ENCODE measurements at places on chromosomes 1 and 21.

GRCh38 chr21:27564684-27565301 is 597.9 kb upstream of the ADAMTS5 start:
- H3K4me3 ChIP-seq = no peak overlapping the region
- H3K27me3 ChIP-seq = no peaks in the 10 kb centered on the region
- H3K36me3 ChIP-seq = no peaks in the 10 kb centered on the region

DNA sequence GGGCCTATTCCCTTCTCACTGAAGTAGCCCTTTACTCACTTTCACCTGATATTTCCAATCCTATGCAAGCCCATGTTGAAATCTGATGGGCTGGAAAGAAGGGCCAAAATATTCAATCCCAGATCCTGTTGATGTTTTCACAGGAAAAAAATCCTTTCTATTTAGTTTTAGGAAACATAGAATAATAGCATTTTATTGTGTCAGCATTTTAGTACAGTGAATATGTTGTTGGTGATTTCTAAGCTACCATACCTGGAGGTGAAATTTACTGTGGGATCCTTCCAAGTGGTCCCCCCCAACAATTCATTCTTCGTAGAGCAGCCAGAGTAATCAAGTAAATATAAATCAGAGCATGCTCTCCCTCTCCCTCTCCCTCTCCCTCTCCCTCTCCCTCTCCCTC is 3.4 kb upstream of the UBE2U start:
- no peak for DNase-seq
- H3K4me3 ChIP-seq = no peak overlapping the region
- H3K27ac ChIP-seq = no peak overlapping the region
- no peaks in the 10 kb centered on the region for H3K36me3 ChIP-seq
- peaks cover 2% of the 10 kb centered on the region for H3K27me3 ChIP-seq

- peaks cover 22% of the 10 kb centered on the region for H3K36me3 ChIP-seq
- peaks cover 15% of the 10 kb centered on the region for H3K4me1 ChIP-seq
- DNase-seq = no peak
- H3K4me3 ChIP-seq = no peak overlapping the region
- H3K27ac ChIP-seq = no peak overlapping the region
Observed at GRCh38 chr21:43926196-43926595, 61.2 kb downstream of the AGPAT3 start.

DNA sequence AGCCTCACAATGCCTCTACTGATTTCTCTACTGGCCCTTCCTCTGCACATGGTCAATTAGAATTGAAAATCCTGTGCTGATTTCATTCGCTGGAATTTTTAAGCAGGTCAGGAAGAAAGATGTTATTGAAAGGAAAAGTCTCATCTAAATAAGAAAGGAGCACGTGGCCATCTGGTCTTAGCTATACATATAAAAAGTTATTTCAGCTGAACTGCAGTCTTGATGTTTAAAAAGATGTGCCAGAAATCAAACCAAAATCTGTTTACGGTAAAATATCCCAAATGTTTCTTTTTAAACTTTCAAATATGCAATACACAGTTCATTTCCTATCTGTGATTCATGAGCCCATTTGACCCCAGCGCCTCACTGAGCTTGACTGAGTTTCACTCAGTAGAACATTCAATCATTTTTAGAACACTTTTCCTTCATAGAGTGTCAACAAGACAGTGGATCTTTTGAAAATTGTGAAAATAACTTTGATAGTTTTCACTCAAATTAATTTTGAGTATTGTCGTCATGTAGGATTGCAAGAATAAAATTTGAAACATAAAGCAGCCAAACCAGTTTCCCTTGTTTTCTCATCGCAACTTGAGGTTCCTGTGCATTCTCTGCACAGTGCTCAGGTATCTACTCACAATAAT is 293.6 kb downstream of the PTPRC start:
- no peaks in the 10 kb centered on the region for H3K27me3 ChIP-seq
- DNase-seq = no peak
- H3K36me3 ChIP-seq = no peaks in the 10 kb centered on the region
- H3K4me3 ChIP-seq = peak overlapping the region; percentile 96
- H3K4me1 ChIP-seq = peaks cover 59% of the 10 kb centered on the region

GRCh38 chr1:25744140-25744581 is 55.8 kb upstream of the SELENON start:
- no peaks in the 10 kb centered on the region for H3K36me3 ChIP-seq
- DNase-seq = no peak
- no peak overlapping the region for H3K27ac ChIP-seq

- no peaks in the 10 kb centered on the region for H3K36me3 ChIP-seq
- no peak overlapping the region for H3K27ac ChIP-seq
- H3K27me3 ChIP-seq = no peaks in the 10 kb centered on the region
- H3K4me1 ChIP-seq = peaks cover 16% of the 10 kb centered on the region
- no peak overlapping the region for H3K4me3 ChIP-seq
- DNase-seq = no peak
Observed at GRCh38 chr1:234953655-234954405, 174.8 kb downstream of the TOMM20 start.

GRCh38 chr1:223233019-223233409 is 90.0 kb upstream of the TLR5 start:
- no peak for DNase-seq
- H3K27me3 ChIP-seq = no peaks in the 10 kb centered on the region
- H3K4me1 ChIP-seq = peaks cover 57% of the 10 kb centered on the region

GRCh38 chr1:161511018-161511755 is 5.9 kb downstream of the FCGR2A start:
- no peaks in the 10 kb centered on the region for H3K4me1 ChIP-seq
- H3K27me3 ChIP-seq = no peaks in the 10 kb centered on the region
- no peak overlapping the region for H3K27ac ChIP-seq
- no peaks in the 10 kb centered on the region for H3K36me3 ChIP-seq
- no peak for DNase-seq
